Smooth muscle cell of the umbilical artery (primary cell): ENCODE measurements at places on chromosomes 13 and 19. TPM values are rescaled to one million over a fixed set of nuclear protein-coding genes. Genes with fewer than 3 reads are reported as not detected.

S1PR4 gene
- under 0.01 TPM in 1 of 2 replicates, not detected in the other for total RNA-seq

C13orf42 gene
- total RNA-seq, result not detected in 2 replicates

MUC16 gene
- not detected in 2 replicates for total RNA-seq

FPR3 gene
- under 0.01 and 0.88 TPM in 2 replicates for total RNA-seq

OR4F17 gene
- total RNA-seq, result not detected in 2 replicates

SLC25A41 gene
- total RNA-seq, result not detected in 2 replicates

CGB2 gene
- not detected in 2 replicates for total RNA-seq

ZNF99 gene
- total RNA-seq, result not detected in 2 replicates

NDUFA11 gene
- total RNA-seq, result 146 and 201 TPM in 2 replicates

LGALS4 gene
- not detected in 2 replicates for total RNA-seq

ZNF442 gene
- total RNA-seq, result 3.3 and 3.9 TPM in 2 replicates

ADGRE2 gene
- total RNA-seq, result under 0.01 and 0.32 TPM in 2 replicates

RUBCNL gene
- 0.30 and 0.51 TPM in 2 replicates for total RNA-seq

CRB3 gene
- not detected in 2 replicates for total RNA-seq
